ENCODE measurements at places on chromosomes 6 and 20. TPM values are rescaled to one million over a fixed set of nuclear protein-coding genes. Genes with fewer than 3 reads are reported as not detected.
A peak's percentile ranks its signal among the peaks of the same experiment; 100 is the strongest.

GRCh38 chr6:35454391-35455110, 2.4 kb downstream of the FANCE start:
- H3K4me1 ChIP-seq = peaks cover 37% of the 10 kb centered on the region
- H3K27me3 ChIP-seq = peaks cover 9% of the 10 kb centered on the region
- H3K4me3 ChIP-seq = peak overlapping the region; percentile 79
- H3K36me3 ChIP-seq = peaks cover 16% of the 10 kb centered on the region
- H3K27ac ChIP-seq = no peak overlapping the region

GRCh38 chr20:63553251-63553932, 567 bp upstream of the FNDC11 start:
- H3K4me3 ChIP-seq = peak overlapping the region; percentile 77
- peak overlapping the region; percentile 76 for H3K27ac ChIP-seq
- H3K27me3 ChIP-seq = peaks cover 15% of the 10 kb centered on the region
- H3K36me3 ChIP-seq = peaks cover 6% of the 10 kb centered on the region
- peak; percentile 97 for DNase-seq
- peaks cover 12% of the 10 kb centered on the region for H3K4me1 ChIP-seq

DNA sequence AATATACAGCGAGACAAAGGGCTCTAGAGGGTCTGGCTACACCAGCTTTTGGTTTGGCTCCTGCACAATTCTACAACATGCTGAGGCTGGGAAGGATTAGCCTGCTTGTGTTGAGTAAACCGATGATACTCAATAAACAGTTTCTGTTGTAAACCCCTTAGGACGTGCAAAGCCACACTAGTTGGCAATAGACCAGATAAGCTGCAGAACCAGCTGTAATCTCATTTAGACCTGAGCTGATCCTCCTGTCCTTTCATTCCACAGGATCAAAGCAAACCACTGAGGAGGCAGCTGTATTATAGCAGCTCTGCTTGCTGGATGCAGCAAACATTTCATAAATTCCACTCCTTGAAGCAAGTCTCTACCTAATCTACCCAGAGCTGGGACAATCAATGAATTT, 79.7 kb downstream of the MMS22L start:
- peaks cover 12% of the 10 kb centered on the region for H3K36me3 ChIP-seq
- no peaks in the 10 kb centered on the region for H3K27me3 ChIP-seq
- H3K27ac ChIP-seq = no peak overlapping the region
- peaks cover 5% of the 10 kb centered on the region for H3K4me1 ChIP-seq

DNA sequence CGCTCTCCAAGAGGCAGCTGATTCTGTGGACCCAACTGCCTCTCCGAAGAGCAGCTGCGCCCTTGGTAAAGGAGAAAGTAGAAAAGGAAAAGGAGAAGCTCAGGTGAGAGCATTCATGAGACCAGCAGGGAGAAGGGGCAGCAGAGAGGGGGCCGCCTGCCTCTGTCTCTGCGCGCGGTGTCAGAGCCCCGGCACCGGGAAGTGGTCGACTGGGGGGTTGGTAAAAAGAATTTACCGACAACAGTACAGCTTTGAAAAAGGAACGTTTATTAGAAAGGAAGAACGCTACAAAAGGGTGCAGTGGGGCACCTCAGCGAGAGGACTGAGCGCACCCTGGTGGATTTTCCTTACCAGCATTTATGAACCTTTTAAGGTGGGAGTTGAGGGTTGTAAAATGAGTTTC, 61.9 kb downstream of the GPR6 start:
- H3K36me3 ChIP-seq = no peaks in the 10 kb centered on the region
- peaks cover 1% of the 10 kb centered on the region for H3K27me3 ChIP-seq
- peak overlapping the region; percentile 82 for H3K4me3 ChIP-seq

DNA sequence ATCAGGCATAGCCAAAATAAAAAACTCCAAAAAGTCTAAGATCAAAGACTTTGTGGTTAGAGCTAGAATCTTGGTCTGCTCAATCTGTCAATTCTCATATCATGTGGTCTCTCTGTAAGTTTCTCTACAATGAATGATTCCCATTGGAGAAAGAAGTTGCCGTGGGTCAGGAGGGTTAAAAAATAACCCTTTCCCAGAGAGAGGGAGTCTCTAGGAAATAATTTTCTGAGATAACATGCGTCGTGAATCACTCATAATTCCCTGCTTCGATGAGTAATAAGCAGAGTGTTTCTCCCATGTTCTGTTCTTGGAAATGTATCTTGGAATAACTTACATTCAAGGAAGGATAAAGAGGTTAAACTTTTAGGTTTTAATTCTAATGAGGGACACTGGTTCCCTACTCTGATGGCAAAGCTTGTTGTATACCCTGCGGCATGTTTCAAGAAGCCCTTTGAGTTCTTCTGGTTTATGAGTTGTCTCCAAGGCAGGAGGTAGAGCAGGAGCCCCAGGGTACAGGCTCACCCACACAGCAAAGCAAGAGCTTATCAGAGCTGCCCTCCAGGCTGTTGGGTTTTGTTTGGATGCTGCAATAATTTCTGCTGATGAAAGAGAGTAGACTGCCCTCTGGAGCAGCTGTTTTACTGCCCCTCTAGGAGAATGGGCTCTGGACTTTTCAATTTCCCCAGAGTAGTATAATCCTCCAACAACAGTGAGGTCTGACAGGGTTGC, 599.1 kb downstream of the QKI start:
- no peaks in the 10 kb centered on the region for H3K27me3 ChIP-seq
- DNase-seq = no peak
- no peak overlapping the region for H3K4me3 ChIP-seq
- no peaks in the 10 kb centered on the region for H3K36me3 ChIP-seq
- no peak overlapping the region for H3K27ac ChIP-seq

DNA sequence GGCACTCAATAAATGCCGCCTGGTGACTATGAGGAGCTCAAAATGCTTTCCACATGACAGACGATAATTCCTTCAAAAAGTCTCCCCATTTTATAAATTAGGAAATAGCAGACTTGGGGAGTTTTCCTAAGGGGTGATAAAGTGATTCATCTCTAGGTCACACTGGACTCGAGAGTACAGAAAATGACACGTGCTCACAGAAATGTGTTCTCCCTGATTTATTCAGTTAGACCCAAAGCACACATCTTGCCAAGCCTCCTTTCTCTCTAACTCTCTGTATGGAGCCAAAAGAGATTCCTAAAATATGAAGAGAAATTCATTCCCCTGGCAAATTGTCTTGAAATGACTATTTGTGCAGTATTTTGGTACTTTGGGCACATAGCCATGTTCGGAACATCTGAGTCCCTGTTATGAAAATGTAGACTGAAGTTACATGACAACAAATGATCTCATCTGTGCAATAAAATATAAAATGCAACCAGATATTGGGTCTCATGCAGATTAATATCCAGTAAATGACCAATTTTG, 381.1 kb downstream of the TFAP2B start:
- no peak overlapping the region for H3K27ac ChIP-seq
- no peaks in the 10 kb centered on the region for H3K27me3 ChIP-seq
- H3K4me1 ChIP-seq = no peaks in the 10 kb centered on the region
- H3K36me3 ChIP-seq = no peaks in the 10 kb centered on the region

DNA sequence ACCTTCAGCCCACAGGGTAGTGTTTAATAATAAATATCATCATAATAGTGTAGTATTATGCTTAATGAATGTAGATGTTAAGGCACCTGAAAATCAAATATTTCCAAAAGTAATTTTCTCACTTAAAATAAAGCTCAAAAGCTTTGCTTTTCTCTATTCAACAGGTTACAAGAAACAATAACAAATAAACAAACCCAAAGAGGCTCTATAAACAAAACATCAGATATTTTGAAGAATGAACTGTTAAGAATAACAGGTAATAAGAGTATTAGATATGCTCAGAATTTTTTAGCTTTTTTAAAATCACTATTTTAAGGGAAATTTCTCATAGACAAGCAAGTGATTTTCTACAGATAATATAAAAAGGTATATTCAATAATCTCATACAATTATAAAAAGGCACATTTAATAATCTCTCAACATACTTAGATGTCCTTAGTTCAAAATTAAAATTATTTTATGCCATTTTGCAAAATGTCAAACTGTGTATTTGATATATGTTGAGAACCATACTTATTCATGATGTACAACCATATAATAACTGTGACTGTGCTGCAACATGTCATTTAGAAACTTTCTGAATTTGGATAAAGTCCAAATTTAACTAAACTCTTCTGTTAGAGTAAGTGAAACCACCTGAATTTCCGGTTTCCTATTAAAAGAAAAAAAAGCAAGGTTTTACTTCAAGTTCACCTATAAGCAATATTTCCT, 35.8 kb downstream of the PHIP start:
- H3K4me3 ChIP-seq = no peak overlapping the region
- no peak overlapping the region for H3K27ac ChIP-seq
- no peak for DNase-seq
- H3K36me3 ChIP-seq = peaks cover 55% of the 10 kb centered on the region
- H3K4me1 ChIP-seq = peaks cover 22% of the 10 kb centered on the region

DNA sequence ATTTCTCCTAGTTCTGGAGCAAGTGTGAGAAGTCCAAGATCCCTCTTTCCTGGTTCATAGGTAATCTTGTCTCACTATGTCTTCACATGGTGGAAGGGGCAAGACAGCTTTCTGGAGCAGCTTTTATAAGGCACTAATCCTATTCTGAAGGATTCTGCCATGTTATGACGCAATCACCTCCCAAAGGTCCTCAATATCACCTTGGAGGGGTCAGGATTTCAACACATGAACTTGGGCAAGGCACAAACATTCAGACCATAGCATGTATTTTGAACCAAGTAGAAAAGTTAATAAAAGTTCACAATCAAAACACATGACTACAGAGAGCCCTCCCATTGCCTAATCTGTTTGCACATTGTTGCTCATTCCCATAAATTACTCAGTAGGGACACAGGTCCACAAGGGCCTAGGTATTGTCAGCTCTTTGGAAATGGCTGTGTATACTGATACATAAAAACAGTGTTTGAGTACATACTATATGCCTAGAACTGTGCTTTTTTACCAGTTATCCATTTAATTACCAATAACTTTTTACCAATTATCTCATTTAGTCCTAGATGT, 11.3 kb upstream of the TRDN start:
- no peaks in the 10 kb centered on the region for H3K4me1 ChIP-seq
- H3K36me3 ChIP-seq = no peaks in the 10 kb centered on the region
- H3K27ac ChIP-seq = no peak overlapping the region
- no peak overlapping the region for H3K4me3 ChIP-seq
- no peak for DNase-seq

GRCh38 chr6:25485821-25486534, 166.0 kb upstream of the SCGN start:
- no peak overlapping the region for H3K27ac ChIP-seq
- no peak for DNase-seq
- no peak overlapping the region for H3K4me3 ChIP-seq
- no peaks in the 10 kb centered on the region for H3K36me3 ChIP-seq
- no peaks in the 10 kb centered on the region for H3K27me3 ChIP-seq
- H3K4me1 ChIP-seq = peaks cover 3% of the 10 kb centered on the region

- H3K4me3 ChIP-seq = no peak overlapping the region
- H3K27ac ChIP-seq = no peak overlapping the region
- no peaks in the 10 kb centered on the region for H3K36me3 ChIP-seq
- no peak for DNase-seq
- H3K4me1 ChIP-seq = no peaks in the 10 kb centered on the region
Measured at GRCh38 chr6:143158113-143158581, 97.5 kb downstream of the AIG1 start.

DNA sequence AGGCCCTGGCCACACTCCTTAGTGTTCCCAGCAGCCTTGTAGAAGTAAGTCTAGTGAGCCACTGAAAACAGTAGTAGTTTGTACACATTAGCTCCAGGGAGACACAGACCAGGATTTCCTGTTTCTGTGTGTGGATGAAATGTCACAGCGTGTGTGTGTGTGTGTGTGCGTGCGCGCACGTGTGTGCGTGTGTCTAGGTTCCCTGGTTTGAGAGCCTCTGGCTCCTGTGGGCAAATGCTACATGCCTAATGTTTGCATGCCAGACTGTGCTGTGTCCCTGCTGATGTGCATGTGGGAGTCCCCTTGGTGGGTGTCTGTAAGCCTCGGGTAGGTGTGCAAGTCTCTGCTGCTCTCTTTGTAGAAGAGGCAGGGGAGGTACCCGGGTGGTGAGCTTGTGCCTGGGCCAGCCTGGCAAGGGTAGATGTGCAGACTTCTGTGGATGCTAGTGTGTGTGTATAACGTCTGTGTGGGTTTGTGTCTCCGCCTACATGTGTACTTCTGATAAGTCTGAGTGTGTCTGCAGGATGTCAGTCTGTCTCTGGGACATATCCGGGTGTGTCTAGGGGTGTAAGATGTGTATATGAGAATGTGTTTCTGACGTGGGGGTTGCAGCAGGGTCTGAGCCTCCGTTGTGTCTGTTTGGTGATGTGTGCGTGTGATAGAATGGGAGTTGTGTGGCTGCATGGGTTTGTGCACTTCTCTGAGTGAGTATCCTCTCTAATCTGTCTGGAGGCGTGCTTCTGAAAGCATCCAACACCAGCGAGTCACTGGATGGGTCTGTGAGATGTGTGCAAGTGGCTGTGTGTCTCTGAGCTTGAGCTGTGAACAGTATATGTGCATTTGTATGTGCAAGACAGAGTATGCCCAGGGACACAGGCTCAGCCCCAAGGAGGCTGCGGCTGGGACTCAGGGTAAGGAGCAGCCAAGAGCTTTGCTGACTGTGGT, 19.0 kb upstream of the TLDC2 start:
- H3K4me1 ChIP-seq = peaks cover 18% of the 10 kb centered on the region
- peak overlapping the region; percentile 62 for H3K27ac ChIP-seq
- peak; percentile 89 for DNase-seq

GRCh38 chr6:26216359-26216885, 129.2 kb downstream of the HFE start:
- peaks cover 27% of the 10 kb centered on the region for H3K4me1 ChIP-seq
- no peak overlapping the region for H3K27ac ChIP-seq
- no peaks in the 10 kb centered on the region for H3K27me3 ChIP-seq

DNA sequence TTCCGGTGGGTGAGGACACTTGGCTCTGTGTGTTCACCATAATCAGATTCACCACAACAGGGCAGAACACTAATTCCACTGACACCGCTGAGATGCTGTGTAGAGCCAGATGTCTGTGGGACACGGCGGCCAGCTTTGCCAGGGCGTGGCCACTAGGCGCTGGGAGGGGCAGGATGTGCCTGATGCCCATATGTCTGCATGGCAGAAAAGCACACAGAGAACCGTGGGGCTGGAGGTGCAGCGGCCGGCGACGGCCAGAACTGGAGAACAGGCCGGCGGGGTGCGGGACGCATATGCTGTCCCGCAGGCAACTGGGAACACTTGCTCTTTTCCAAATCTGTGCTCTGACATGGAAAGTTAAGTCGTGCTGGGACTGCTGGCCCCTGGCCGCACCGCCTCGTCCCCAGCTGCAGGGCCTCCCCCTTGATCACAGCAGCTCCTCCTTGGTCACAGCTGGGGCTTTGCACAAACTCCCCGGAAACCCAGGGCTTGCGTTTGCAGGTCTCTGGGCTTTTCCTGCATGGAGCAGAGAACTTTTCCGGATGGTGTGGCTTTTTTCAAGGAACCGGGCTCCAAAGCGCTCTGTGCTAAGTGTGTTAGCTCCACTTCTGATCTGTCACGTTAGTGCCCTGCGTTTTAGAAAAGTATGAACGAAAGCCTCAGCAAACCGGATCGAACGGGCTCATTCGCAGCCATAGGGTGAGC, 31.1 kb downstream of the NTSR1 start:
- peaks cover 9% of the 10 kb centered on the region for H3K27me3 ChIP-seq
- DNase-seq = peak; percentile 81
- H3K4me1 ChIP-seq = peaks cover 29% of the 10 kb centered on the region
- H3K27ac ChIP-seq = peak overlapping the region; percentile 80
- peak overlapping the region; percentile 75 for H3K4me3 ChIP-seq

Gene LRRN4
- total RNA-seq = not detected

Gene TREM1
- total RNA-seq = not detected

Gene ZC3H12D
- 79.6 TPM for total RNA-seq

Gene PRL
- total RNA-seq = not detected

Gene GJA10
- not detected for total RNA-seq

Gene DST
- total RNA-seq = 8.0 TPM

Gene ERGIC3
- total RNA-seq = 136 TPM

Gene IYD
- total RNA-seq = not detected

Gene MRPS18B
- 83.6 TPM for total RNA-seq

Data from activated CD4-positive, alpha-beta T cell treated with anti-CD3 and anti-CD28 coated beads, Interleukin-2, amount 10 ng/mL, durations not matched to agents 24 days and 14 days (primary cell).